ENCODE measurements at places on chromosomes 16 and 17.

- peak; percentile 44 for DNase-seq
These were observed 25.2 kb upstream of the USP36 start for GRCh38 chr17:78865682-78866390.

DNA sequence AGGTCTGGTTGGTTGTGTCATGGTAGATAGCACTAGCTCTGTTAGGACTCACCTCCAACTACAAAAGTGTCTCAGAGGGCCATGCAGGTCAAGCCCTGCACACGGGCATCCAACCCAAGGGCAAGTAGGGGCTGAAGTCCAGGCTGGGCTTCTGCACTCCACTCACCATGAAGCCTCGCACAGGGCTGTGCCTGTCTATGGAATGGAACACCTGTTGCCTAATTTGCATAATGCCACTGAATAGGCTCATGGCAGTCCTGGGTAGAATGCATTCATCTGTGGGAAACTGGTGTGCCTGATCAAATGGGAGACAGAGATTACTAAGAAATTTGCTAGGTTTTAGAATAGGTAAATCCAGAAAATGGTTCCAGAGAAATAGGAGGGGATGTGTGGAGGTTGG, 8.0 kb upstream of the AKAP1 start:
- DNase-seq = no peak

DNA sequence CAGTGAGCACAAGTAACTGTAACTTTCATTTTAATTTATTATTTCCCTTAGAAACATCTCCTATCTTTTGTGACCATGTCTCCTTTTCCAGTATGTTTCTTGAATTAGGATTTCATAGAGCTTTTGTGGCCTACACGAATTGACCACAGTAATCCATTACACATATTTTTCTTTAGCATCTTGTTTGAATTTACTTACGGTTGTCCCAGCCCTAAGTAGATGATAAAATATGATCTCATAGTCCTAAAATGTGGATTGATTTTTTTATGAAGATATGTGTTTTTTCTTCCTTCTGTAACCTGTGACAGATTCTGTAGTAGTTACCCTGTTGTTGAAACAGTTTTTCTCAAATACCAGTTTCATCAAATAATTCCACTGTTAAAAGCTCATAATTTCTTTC, 61.5 kb downstream of the NF1 start:
- no peak for DNase-seq

GRCh38 chr16:81520560-81521135, 76.0 kb downstream of the CMIP start:
- no peak for DNase-seq

GRCh38 chr17:21355586-21355985, 20.6 kb upstream of the KCNJ12 start:
- no peak for DNase-seq

DNA sequence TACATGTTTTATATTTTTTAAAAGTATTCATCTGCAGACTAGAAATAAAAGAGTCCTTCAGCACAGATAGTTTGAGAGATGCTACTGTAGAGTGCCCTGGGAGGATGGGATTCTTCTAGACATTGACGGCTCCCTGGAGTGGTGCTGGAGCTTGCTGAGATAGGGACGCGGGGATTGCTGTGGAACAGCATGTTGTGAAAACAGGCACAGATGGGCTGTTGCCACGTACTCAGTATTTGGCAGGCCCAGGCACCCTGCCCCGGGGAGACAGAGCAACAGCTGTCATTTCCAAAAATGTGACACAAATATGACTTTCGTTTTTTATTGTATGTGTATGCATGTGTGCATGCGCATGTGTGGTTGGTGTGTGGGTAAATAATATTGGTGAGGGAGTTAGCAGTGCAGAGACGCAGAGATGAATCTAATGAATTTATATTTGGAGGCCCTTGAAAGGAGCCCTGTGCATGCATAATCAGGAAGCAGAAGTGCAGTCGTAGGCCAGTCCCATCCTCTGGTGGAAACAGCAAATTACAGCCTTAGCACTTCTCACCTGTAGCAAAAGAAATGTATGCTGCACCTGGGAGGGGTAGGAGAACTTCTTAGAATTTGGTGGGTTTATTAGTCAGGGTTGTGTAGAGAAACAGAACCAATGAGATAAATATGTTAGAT, 6.2 kb upstream of the ABCA8 start:
- DNase-seq = no peak

- no peak for DNase-seq
These were observed 3.9 kb downstream of the NLRC3 start for GRCh38 chr16:3573146-3573815.

- peak; percentile 57 for DNase-seq
These were observed 5.0 kb downstream of the SLC5A2 start for GRCh38 chr16:31487720-31488467.

DNA sequence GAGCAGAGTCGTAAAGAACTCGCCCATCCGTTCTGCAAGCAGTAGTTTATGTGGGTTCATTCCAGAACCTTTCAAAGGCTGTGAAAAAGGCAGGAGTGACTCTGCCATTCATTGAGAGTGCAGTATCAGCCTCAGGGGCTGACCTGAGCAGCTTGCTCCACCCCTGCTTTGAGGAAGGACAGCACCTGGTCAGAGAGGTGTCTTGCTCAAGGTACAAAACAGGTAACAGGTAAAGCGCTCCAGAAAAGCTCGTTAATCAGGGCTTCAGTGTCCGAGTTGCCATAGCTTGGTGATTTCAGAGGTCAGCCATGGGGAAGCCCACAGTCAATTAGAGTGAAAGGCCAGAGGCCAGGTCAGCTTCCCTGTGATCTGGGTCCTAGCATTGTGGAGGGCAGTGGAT, 251.1 kb downstream of the ABCC12 start:
- no peak for DNase-seq

DNA sequence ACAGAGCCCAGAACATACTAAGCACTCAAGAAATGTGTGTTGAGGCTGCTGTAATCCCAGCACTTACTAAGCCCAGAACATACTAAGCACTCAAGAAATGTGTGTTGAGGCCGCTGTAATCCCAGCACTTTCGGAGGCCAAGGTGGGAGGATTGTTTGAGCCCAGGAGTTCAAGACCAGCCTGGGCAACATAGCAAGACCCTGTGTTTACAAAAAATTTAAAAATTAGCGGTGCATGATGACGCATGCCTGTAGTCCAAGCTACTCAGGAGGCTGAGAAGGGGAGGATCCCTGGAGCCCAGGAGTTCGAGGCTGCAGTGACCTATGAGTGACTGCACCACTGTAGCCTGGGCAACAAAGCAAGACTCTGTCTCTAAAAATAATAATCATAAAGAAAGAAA, 6.7 kb upstream of the ZDHHC1 start:
- DNase-seq = no peak

DNA sequence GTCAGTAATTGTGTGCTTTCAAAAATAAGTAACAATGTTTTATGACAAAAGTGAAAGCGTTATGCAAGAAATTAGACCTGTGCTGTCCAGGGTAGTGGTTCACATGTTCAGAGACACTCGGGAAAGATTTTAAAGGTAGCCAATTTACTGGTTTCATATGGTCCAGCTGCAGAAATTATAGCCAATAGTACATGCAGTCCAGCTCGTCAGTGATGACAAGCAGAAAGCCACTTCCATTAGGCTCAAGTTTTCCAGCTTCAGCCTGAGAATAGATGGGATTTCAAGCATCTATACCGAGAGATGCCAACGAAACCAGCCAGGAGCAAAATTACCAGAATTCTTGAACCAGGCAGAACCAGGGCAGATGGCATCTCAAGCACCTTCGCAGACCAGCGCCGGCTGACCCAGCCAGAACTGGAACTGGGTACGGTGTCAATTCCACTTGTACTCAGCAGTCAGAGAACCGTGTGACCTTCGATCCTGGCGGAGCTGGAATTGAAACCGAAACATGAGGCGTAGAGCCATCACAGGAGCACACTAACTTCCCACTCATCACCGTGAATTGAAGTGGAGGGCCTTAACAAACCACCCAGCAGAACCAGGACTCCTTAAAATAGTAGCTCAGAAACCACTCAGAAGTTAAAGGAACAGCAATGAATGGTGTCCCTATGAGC, 207.9 kb upstream of the HSBP1 start:
- no peak for DNase-seq

GRCh38 chr17:13405807-13406206, 195.9 kb downstream of the HS3ST3A1 start:
- no peak for DNase-seq

DNA sequence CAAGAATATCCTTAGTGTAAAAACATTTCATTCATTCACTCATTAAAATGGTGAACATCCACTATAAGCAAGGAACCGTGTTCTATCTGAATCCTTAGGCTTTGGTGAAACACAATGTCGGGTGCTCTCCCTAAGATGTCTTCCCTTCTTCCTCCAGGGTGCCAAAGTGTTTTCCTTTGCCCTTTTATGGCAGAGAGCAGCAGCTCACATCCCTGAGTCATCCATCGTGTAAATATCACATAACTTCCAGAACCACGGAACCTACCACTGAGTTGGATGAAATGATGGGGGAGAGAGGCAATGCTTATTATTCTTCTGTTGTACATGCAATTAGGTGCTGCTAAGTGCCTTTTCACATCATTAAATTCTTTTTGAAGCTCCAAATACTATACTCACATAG, 50.2 kb downstream of the DNAH3 start:
- no peak for DNase-seq

GRCh38 chr16:35908942-35909341, 2449.5 kb downstream of the TP53TG3F start:
- no peak for DNase-seq

DNA sequence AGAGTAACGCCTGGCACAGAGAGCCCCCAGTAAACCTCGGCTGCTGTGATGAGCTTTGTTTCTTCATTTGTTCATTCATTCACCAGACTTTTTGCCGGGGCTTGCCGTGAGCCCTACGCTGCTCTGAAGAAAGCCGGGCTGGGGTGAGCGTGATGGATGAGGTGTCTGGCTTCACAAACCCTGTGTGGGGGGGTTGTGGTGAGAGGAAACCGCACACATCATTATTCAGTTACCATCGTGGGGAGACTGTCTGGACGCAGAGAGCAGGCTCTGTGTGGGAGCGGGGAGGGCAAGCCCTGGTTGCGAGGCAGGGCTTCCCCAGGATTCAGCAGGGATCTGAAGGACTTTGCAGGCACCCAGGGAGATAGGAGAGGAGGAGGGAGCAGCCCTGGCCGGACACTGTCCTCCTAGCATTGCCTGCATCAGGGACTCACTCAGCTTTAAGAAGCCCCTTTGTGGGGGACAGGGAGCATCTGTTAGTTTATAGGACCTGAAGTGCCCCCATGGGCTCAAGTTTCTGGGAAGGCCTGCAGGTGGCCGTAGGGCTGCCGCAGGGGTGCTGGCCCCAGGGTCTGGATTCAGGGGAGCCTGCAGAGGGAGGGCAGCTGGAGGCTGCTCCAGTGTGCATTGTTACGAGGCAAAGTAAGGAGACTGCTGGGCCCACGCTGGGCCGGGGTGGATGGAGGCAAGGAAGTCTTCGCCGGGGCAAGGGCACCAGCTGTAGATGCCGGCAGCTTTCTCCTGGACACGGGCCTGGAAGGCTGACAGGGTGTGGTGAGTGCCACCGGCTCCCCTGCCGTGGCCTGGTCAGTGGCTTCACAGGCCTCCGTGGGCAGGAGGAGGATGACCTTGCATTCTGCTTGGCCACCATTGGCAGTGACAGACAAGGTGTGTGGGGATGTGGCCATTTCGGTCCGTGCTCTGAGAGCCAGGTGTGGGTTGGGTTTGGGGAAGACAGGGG, 334.5 kb downstream of the SEC14L1 start:
- DNase-seq = peak; percentile 70

DNA sequence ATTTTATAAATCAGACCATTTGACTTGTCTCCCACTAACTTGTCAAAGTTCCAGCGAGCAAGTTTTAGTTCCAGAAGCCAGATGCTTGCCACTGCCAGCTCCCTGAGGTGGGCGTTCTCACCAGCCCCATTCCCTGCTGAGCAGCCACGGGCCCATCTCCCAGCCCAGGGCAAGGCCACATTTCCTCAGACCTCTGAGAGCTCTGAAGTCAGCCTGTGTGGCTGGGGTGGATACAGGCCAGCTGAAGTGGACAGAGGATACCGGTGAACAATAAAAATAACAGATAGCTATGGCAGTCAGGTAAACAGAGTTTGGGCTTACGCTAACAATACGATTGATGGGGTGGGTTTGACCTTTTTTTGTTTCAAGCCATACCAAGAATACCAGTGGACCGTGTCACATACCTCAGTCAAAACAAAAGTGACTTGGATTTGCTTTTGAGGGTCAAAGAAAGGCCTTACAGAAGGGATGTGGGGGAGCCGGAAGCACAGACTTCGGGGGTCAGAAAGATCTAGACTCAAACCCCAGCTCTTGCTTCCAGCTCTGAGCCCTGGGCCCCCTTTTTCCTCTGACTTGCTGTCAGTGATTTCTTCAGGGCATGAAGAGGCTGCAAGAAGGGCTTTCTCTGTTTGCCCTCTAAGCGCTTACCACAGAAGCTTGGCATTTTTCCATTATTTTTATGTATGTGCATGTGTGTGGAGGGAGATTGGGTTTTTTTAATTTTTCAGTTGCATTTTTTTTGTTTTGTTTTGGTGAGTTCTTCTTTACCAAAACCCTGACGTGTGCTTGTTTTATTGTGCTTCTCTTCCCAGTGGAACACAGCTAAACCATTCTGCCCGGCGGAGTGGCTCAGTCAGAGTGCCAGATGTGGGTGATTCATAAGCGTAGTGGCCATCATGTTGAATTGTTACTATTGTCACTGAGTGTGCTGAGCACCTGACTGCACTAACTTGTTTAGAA, 109.9 kb downstream of the GNAO1 start:
- DNase-seq = no peak

Data from activated gamma-delta T cell treated with anti-CD3 and anti-CD28 coated beads, Interleukin-2, amount 50 U/mL, for 16 hours (primary cell).